ENCODE measurements at places on chromosomes 16 and 17.

GRCh38 chr17:2542456-2542855 lies 30.8 kb upstream of the METTL16 start:
- DNase-seq = no peak

GRCh38 chr17:44766409-44767038 lies 7.7 kb downstream of the ADAM11 start:
- no peak for DNase-seq

GRCh38 chr16:4496305-4496704 lies 20.1 kb downstream of the HMOX2 start:
- no peak for DNase-seq

GRCh38 chr16:86775511-86775921 lies 197.2 kb downstream of the FOXL1 start:
- no peak for DNase-seq

- DNase-seq = peak; percentile 0
Measured at GRCh38 chr17:5585836-5586521, 1.7 kb upstream of the NLRP1 start.

DNA sequence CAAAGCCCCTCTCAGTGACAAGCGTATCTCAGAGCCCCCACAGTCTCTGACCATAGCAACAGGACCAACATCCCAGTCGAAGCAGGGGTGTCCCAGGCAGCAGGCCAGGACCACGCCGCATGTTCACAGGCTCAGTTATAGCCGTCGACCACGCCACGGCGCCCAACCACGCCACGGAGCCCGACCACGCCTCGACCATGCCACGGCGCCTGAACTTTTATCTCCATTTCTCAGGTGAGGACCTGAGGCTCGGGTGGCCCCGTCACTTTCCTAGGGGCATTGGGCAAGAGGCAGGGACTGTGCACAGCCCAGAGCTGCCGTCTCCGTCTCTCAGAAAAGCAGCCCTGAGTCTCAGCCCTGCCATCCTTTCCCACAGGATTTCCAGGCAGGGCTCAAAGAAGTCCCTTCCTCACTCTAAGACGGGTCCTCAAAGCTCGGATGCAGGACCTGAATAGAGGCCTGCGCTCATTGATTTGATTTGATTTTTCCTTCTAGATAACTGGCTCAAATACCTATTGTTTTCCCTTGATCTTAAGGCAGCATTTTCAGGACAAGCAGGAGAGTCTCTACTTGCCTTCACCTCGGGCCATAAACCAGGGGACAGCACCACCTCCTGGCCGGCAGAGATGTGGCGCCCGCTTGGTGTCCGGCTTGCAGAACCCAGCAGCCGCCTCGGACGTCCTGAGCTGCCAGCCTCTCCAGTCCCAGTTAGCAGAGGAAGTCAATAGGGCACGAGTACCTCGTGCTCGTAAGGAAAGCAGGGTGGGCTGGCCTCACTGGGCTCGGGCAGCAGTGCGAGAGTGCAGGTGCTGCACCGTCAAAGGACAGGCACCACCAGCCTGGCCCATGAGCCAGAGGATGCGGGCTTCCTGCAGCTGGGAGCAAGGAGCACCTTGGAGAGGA lies 38.8 kb downstream of the C16orf95 start:
- no peak for DNase-seq

DNA sequence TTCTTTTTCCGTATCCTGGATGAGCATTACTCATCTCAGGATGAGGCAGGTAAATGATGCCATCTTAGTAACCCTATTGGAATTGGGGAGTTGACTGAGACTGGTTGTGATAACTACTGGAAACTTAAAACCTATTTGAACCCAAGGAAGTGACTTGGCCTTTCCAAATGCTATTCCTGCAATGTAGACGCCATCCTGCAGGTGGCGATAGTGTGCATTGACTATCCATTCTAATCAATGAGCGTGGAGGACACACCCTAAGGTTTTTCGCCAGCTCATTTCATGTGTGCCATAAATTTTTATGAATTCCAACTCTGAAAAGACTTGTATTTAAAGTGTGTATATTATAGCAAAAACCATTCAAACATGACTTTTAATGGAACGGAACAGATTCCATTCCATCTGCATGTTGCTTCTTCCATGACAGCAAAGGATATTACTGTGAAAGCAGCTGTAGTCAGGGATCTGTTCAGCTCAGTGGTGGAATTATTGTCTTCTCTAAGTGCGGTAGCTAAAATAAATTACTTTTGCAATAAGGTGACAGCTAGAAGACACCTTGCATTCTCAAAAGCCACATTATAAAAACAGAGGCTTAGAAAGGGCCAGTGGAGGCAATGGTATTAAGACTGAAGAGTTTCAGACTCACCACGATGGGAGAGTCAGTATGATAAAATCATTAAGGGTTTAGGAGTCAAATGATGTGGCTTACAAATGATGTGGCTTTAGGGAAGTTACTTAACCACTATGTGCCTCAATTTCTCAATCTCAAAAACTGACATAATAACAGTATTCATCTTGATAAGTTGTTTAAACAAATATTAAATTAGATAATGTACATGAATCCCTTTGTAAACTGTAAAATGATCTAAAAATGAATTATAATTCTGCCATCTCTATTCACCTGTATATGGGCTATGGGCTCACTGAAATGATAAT lies 55.5 kb downstream of the SYT17 start:
- DNase-seq = no peak

DNA sequence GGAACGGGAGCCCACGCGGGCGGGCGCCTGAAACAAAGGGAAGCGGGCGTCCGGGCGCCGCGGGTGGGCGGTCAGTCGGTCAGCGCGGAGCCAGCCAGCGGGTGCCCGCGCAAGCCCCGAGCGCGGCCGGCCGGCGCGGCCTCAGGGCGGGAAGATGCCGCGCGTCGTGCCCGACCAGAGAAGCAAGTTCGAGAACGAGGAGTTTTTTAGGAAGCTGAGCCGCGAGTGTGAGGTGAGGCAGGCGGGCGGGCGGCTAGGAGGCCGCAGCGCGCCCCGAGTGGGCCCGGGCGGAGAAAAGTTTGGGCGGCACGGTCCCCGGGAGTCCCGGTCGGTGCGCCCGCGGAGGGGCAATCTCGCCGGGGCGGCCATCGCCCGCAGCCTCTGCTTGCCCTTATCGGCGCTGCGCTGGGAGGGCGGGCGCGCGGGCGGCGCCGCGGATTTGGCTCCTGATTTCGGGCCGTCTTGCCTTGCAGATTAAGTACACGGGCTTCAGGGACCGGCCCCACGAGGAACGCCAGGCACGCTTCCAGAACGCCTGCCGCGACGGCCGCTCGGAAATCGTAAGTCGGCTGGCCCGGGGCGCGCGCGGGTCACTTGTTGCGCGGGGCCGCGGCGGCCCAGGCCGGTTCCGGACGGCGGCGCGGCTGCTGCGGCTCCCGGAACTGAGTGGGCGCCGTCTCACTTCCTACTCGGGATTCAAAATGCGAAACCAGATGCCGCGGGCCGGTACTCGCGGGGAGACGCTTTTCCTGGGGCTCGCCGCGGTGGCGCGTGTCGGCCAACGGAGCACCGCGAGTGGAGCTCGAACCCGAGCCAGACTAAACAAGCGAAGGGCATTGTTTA lies 526 bp downstream of the CBFB start:
- DNase-seq = no peak

DNA sequence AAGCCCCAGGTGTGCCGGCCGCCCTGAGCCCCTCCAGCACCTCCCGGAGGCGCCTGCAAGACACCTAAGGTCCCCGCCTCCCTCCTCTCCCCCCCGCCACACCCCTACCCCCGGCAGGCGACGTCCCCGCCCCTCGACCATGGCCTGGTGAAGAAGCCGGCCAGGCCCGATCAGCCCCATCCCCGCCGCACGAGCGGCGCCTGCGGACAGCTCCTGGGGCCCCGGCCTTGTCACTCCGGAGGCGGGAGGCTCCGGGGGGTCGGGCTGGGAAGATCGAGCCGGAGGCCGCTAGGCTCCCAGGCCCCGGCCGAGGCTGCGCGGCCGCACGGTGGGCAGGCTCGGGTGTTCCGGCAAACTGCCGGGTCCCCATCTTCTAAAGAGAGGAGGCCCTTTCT lies 405 bp upstream of the ACE start:
- DNase-seq = no peak

DNA sequence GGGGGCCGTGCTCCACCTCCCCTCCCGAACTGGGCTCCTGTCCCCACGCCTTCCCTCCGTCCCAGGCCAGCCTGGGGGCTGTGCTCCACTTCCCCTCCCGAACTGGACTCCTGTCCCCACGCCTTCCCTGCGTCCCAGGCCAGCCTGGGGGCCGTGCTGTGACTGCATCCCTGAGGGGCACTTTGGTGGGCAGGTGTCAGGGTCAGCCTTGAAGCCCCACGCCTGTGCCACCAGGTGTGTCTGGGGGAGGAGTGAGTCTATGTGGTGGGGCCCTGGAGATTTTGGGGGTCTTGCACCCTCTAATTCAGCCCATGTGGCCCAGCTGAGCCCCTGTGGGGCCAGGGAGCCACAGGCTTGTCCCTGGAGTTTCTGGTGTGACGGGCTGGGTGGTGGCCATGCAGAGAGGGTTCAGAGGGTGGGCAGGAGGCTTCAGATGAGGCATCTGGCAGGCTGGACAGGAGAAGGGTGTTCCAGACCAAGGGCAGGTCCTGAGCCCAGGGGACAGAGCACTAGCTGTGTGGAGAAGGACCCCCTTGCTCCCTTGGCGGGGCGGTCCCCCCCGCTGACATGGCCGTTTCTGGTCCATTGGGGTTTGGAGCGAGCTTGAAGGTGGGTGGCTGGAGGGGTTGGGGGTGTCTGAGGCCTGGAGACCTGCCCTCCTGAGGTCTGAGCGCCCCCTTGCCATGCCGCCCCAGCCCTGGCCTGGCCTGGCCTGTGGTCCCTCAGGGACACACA lies 8.2 kb downstream of the NHERF2 start:
- no peak for DNase-seq

DNA sequence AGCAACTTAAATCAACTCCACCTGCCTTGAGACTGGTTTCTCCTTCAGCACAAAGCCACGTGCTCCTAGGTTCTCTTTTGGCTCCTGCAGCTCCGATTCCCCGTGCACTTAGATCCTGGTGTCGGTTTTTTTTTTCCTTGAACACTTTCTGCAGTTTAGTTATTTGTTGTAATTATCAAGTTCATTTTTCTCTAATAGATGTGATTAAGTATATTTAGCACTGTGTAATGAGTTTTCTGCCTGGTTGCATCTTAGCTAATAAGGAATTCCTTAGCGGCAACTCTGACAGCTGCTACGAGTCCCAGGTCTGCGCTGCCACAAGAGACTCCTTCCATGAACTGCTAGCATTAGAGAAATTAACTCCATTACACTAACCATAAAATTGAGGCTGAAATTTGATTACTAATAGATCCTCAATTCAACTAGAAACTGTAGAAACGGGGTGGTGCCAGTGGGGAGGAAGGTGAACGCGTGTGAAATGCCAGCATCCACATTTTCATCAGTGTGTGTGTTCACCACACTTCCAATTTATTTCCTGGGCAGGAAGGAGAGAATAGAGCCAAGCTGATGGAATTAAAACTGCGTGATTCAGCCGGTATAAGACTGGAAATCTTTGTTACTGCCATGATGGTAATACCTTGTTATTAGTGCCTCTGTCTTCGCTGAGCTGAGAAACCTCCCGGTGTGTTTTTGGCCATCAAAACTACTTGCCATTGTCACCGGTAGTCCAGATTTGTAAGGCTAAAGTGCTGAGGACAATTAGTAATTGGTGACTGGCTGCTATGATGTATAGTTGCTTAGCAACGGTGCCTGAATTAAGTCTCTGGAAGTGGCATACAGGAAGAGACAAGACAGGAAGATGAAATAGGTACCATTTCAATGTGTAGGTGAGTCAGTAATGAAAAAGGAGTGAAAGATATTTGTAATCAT lies 232.4 kb downstream of the IRX3 start:
- DNase-seq = no peak

DNA sequence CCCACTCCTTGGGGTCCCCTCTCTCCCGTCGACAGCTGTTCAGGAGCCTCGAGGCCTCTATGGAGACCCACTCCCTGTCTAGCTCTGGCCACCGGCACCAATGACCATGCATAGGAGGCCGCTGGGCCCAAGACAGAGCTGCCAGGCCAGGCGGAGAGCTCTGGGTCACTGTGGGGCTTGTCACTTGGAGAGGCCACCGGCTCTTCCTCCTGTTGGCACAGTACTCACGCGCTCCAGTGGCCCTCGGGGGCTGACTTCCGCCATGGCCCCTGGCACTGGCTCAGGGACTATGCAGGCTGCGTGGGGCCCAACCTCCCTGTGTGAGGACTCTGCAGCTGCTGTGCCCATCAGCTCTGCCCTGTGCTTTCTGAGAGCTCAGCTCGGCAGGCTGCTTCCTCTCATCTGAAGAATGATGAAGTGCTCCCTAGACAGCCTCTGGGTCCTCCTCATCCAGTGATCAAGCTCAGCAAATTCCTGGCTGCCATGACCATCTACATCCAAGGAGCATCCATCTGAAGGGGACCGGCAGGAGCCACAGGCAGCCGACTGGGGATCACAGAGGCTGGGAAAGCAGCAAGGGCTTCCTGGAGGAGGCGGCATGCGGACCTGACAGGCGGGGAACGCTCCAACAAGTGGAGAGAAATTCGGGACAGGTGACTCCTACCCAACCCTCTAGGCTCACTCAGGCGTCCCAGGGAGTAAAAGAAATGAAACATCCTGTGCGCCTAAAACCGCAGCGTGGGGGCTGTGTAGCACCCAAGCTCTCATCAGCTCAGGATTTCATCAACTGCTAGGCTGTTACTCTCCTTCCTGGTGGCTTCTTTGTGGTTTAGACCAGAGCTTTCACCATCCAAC lies 16.8 kb downstream of the GALNS start:
- no peak for DNase-seq

DNA sequence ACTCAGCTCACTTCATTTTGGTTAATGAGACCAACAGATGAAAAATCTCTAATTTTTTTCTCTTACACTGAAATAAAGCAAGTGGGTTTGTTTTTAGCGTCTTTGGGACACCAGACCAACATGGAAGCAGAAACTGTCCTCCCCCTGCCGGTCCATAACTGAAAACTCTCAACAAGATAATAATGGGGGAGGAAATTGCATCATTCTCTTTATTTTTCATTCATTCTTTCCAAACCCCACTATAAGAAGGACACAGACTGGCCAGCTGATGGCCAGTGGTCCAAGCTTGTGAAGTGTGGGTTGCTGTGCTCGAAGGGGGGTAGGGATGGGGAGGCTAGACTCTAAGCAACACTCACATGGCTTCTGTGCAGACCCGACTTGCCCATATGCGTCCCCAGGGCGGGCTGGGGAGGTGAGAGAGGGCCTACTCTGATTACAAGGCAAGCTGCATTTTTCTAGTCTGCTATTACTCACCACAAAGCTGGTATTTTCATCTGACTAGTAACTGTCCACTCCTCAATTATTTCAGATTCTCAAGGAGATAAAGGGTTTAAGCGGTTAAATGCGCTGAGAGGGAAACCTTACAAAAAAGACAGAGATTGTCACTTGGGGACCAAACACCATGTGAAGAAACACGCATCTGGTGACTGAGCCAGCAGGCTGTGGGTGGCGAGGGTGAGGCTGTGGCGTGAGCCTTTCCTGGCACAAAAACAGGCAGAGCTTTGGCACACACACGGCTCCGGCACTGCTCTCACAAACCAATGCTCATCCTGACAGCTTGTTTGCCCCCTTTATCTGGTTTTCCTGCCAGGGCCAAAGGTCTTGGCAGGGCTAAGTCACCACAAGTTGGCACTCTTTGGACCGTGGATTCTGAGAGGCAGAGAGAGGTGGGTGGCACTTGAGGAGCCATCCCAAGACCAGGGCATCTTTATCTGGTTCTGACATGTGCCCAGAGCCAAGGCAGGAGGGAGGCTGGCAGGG lies 38.2 kb downstream of the MARF1 start:
- no peak for DNase-seq

GRCh38 chr17:55002458-55002857 lies 33.9 kb downstream of the STXBP4 start:
- DNase-seq = no peak

GRCh38 chr16:89375021-89375420 lies 115.3 kb downstream of the ANKRD11 start:
- no peak for DNase-seq

- DNase-seq = no peak
Measured at GRCh38 chr16:50996166-50996829, 154.8 kb downstream of the SALL1 start.

Measured in NCI-H446 treated with DMSO at 0.1 percent for 48 hours (cell line).